ENCODE measurements at places on chromosomes 7 and 10. TPM values are rescaled to one million over a fixed set of nuclear protein-coding genes. Genes with fewer than 3 reads are reported as not detected.

EXOC6 gene
- total RNA-seq, result 8.5 TPM

RSBN1L gene
- total RNA-seq, result 19.7 TPM

COA1 gene
- total RNA-seq, result 39.6 TPM

ZNF239 gene
- total RNA-seq, result 6.2 TPM

NRF1 gene
- 12.6 TPM for total RNA-seq

TMEM270 gene
- total RNA-seq, result not detected

ASIC3 gene
- total RNA-seq, result 0.17 TPM

ELN gene
- 2.1 TPM for total RNA-seq

FRAT1 gene
- total RNA-seq, result 2.8 TPM
